ENCODE measurements at places on chromosomes 4 and X. TPM values are rescaled to one million over a fixed set of nuclear protein-coding genes. Genes with fewer than 3 reads are reported as not detected.

DNA sequence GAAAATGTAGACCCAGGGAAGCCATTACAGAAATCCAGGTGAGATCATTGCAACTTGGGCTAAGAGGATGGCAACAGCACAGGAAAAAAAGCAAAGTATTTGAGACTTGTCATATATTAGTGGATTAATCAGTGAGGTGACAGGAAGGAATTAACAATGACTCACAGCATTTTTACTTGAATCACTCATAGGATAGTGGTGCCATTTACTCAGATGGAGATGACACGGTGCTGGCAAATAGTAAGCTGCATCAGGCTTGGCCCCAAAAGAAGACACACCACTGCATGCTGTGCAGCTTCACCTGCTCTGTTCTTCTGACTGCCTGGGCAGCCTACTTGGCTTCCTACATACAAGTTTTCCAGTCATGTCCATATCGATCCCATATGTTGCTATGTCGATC lies 144.8 kb downstream of the FRYL start:
- DNase-seq = no peak

DNA sequence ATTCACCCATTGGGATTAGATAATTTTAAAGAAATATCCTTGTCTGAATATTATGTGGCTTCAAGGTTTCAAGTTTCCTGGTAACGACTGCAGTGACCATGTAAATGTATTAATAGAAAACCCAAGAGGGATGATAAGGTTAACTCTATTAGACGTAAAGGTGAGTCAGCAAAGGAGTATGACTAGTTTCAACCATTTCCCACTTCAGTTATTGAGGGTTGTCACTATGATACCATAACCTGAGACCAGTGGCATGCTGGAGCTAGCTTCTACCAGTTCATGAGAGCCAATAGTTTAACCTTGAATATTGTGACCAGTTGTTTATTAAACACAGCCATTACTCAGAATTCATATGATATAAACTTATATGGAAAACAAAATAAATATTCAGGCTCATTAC lies 270.1 kb downstream of the TMA16 start:
- no peak for DNase-seq

GRCh38 chrX:134144231-134144630 lies 92.8 kb upstream of the CCDC160 start:
- no peak for DNase-seq

Gene SETD7
- 37.2 TPM for total RNA-seq

Gene TLR1
- 8.5 TPM for total RNA-seq

DNA sequence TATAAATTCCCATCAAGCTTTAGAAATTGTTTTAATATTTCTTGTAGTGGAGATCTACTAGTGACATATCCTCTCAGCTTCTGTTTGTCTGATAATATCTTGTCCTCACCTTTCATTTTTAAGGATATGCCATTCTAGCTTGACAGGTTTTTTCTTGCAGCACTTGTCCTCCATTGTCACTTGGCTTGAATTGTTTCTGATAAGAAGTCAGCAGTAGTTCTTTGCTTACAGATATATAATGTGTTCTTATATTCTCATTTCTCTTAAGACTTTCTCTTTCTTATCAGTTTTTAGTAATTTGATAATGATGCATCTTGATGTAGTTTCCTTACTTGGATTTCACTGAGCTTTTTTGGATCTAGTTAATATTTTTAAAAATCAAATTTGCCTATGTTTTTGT lies 120.6 kb upstream of the NUDT6 start:
- no peak for DNase-seq

GRCh38 chrX:10884246-10884645 lies 226.9 kb upstream of the HCCS start:
- no peak for DNase-seq

- DNase-seq = no peak
Observed at GRCh38 chr4:10061650-10062415, 40.5 kb upstream of the SLC2A9 start.

GRCh38 chr4:138634915-138635314 lies 380.7 kb upstream of the NOCT start:
- DNase-seq = no peak

Gene DDX53
- not detected for total RNA-seq

Gene ANOS1
- 1.5 TPM for total RNA-seq

- DNase-seq = no peak
Observed at GRCh38 chrX:627995-628394, 2.6 kb upstream of the SHOX start.

DNA sequence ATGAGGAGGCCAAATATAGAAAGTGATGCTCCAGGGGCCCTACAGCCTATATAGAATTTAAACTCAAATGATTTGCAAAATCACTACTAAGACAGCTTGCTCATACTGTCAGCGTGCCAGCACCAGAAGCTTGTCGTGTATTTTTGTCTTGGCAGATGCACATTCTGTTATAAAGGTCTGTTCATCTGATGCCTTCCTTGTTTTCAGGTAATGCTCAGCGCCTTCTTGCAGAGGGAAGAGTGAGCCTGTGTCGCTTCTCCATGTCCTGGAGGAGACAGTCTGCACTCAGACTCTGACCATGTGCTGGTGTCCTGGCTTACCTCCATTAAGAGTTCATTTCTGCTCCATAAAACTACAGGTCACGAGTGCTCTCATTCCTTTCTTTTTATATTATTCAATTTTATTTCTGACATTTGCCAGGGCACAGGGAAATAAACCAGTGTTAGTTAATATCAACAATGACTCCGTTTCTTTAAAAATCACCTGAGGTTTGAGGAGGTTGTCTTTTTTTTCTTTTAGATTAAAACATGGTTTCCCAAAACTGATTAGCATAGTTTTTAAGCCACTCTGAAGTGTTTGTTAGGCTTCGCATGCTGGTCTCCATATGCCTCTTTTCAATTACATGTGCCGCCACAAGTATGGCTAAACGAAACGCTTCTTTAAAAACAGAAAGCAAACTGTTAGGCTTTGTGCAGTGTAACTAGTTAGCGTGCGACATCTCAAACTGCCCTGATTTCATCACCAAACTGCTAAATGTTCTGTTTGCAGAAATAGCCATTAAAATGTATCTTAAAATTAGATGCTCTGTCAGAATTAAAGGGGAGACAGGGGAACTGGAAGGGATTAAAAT lies 215.2 kb upstream of the GK2 start:
- no peak for DNase-seq

- no peak for DNase-seq
Observed at GRCh38 chrX:73964579-73964978, 339.4 kb upstream of the ZCCHC13 start.

- no peak for DNase-seq
Observed at GRCh38 chr4:110467400-110467799, 8.6 kb upstream of the ENPEP start.

Gene SLC49A3
- 2.5 TPM for total RNA-seq

DNA sequence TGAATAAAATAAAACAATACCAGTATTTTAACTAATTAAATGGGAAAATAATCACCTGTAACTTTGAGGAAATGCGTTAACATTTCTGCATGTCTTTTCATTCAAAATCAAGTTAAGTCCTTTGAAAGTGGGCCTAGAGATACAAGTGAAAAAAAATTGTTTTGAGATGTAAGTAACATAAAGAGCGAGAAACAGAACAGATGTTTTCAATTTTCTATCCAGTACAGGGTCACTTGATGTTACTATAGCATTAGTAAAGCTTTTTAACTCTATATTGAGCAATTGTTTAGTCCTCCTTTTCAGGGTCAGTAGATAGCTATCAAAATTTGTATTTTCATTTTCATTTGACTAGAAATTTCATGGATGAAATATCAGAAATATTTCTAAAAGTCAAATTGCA lies 761.4 kb downstream of the CCSER1 start:
- no peak for DNase-seq

- DNase-seq = no peak
Observed at GRCh38 chr4:106996490-106996889, 39.6 kb downstream of the DKK2 start.

GRCh38 chr4:176323511-176324160 lies 3.9 kb downstream of the SPCS3 start:
- no peak for DNase-seq

DNA sequence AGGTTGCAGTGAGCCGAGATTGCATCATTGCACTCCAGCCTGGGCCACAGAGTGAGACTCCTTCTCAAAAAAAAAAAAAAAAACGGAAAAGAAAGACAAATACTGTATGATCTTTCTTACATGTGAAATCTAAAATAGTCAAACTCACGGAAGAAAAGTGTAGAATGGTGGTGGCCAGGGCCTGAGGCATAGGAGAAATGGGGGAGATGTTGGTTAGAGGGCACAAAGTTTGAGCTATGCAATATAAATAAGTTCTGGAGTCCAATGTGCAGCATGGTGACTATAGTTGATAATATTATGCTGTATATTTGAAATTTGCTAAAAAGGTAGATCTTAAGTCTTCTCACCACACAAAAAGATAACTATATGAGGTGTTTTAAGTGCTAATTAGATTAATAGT lies 1.3 kb upstream of the FGA start:
- DNase-seq = no peak

GRCh38 chr4:175326796-175327195 lies 408.6 kb downstream of the ADAM29 start:
- DNase-seq = no peak

DNA sequence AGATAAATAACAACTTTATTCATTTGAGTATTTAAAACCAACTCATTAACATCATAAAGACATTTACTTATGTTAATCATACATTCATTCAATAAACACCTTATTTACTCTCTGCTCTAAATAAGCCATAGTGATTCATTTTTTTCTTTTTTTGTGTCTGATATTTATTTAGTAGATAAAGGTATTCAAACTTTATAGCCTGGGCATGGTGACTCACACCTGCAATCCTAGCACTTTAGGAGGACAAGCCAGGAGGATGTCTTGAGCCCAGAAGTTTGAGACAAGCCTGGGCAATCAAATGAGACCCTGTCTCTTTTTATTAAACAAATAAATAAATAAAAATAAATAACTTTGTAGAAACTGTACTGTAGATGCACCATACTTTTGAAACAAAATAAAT lies 771.3 kb upstream of the PCDH7 start:
- no peak for DNase-seq

- DNase-seq = no peak
Observed at GRCh38 chr4:3128976-3129375, 54.5 kb downstream of the HTT start.

- DNase-seq = no peak
Observed at GRCh38 chr4:117429061-117429460, 343.7 kb upstream of the TRAM1L1 start.

DNA sequence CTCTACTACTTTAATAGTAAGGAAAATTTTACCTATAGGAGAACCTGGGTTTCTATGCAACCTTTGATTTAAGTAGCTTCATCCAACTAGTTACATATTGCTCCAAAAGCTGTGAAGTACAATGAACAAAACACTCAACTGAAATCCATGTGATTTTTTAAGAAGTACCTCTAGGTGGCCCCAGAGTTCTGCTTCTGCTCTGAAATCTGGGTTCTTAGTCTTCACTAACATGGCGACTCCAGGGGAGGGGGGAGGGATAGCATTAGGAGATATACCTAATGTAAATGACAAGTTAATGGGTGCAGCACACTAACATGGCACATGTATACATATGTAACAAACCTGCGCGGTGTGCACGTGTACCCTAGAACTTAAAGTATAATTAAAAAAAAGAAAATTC lies 73.4 kb upstream of the MAGEB2 start:
- DNase-seq = no peak

DNA sequence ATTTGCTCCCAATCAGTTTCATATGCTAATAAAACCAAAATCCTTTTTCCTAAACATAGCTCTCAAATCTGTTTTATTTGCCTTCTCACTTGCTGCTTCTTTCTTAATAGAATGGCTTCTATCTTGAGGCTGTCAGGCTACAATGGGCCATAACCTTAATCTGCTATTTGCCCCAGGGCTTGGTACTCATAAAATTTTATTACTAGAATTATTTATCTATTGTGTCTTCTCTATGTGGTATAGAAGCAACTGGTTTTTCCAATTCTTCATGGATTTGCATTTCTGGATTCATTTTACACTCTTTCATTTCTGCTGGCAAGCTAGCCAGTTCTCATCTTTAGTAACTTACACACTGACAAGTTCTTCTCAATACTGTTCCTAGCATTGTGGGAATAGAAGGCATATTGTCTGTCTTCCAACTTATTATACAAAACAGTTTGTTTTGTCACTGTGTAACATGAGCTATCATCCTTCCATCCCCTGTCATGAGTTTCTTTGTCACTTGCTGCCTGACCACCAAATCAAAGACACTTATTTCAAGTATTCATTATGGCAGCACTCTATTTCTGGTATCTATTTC lies 96.6 kb upstream of the KCNIP4 start:
- no peak for DNase-seq

- DNase-seq = no peak
Observed at GRCh38 chr4:86977621-86978184, 42.9 kb downstream of the AFF1 start.

DNA sequence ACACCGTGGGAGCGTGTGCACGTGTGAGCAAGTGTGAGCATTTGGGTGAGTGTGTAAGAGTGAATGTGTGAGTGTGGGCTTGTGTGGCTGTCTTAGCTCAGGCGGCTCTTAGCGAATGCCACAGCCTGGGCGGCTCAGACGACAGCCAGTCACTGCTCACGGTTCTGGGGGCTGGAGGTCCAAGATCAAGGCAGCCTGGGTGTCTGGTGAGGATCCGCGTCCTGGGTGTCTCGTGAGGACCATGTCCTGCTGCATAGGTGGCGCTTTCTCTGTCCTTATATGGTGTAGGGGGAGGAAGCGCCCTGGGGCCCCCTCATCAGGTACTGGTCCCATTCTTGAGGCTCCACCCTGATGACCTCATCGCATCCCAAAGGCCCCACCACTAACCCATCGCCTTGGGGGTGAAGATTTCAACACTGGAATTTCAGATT lies 4.5 kb downstream of the DOK7 start:
- DNase-seq = no peak

Gene NUP62CL
- total RNA-seq = 1.5 TPM

Gene AVPR2
- not detected for total RNA-seq

Gene RAB9B
- total RNA-seq = 3.7 TPM

DNA sequence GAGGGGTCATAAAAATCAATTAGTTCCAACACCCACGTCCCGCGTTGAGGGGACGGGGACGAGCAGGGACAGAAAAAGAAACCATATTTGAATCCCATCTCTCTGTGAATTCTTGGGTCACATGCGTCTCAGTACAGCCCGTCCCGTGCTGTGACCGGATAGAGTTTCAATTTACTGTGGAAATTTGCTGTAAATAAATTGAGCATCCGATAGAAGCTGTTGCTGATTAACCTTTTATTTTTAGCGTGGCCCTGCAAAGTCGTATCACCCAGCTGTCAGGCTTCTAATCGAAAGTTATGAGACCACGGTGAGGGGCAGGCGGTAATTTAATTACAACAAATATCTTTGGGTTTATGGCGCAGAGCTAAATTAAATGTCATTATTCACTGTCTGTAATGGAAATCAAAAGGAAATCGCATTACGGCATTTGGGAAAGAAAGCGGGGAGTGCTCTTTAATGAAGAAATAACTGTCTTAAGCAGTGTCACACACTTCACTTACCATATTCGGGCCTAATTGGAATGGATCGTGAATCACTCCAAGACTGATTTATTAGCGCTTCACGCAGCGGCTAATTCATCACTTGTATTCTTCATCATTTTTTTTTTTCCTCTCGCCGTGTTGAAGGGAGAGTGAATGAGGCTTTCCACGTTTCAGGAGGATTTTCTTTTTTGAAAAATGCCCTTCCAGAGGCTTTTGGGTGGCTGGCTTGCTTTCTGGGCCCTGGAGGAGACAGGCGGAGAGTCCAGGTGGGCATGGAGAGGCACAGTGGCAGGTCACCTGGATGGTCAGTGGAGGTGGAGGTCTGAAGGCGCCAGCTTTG lies 7.3 kb downstream of the SHOX start:
- no peak for DNase-seq

Measured in ovary (tissue), 10 donors.